Coronary artery (tissue), 2 donors: ENCODE measurements at places on chromosomes 1 and 21.

DNA sequence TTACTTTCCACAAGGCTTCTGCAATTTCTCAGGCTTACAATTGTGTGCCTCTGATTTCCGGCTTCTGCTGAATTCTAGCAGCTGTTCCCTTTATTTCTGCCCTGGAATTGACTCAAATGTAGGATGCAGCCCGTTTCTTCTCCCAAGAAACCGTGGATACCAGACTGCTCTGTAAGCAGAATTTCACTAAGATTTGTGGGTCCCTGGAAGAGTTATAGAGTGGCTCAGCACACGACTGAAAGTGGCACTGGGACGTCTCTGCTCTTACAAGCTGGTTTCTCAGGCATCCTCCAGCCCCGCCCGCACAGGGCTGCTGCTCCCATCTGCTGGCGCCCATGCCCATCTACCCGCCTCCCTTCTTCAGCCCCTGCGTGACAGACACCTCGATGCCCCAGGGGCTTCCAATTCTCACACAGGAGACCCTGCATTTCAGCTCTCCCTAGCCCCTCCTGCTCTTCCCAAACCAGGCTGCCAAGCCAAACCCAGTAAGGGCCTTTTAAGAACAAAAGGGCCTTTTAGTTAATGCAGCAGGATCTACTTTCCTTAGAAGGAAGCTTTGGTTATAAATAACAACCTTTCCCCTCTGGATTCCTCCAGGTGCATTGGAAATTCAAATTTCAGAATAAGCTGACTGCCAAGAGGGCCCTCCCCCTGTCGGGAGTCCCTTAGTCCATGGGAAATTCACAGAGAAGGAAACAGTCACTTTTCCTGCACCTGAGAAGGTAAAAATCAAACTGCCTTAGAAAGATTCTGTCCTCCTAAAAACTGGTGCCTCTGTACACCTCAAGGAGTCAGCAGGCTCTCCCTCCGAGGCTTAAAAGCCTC lies 45.4 kb upstream of the TENT5B start:
- no peak for DNase-seq

DNA sequence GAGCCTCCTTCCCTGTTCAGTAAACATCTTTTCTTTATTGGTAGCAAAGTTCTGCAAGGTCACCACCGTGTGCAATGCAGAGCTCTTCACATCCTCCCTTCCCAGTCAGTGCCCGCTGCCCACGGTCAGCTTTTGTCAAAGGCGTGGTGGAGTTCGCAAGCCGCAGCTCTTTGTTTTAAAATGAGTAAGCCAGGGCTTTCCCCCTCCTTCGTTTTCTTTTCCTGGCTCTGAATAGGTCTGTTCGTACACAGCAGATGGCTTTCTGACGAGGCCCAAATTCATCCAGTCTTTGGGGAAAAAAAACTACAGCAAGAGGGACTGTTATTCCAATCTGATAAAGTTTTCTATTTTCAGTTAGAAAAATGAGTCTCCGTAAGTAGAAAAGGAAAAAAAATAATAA lies 153.2 kb downstream of the LRIG2 start:
- no peak for DNase-seq

DNA sequence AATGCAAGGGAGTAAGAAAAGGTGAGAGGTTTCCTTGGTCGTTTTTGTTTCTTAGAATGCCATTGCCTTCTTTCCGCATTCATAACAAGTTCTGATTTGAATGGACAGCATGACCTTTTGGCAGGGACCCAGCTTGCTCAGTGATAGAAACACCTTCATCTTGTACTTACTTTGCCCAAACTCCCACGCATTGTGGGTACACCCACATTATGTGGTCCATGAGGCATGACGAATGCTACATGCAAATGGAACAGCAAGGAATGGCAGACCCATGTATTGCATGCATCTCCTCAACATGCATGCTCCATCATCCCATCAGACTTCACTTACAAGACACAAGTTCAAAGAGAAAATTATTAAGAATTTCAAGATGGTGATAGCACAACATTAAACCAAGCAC lies 102.8 kb downstream of the CDC7 start:
- no peak for DNase-seq

DNA sequence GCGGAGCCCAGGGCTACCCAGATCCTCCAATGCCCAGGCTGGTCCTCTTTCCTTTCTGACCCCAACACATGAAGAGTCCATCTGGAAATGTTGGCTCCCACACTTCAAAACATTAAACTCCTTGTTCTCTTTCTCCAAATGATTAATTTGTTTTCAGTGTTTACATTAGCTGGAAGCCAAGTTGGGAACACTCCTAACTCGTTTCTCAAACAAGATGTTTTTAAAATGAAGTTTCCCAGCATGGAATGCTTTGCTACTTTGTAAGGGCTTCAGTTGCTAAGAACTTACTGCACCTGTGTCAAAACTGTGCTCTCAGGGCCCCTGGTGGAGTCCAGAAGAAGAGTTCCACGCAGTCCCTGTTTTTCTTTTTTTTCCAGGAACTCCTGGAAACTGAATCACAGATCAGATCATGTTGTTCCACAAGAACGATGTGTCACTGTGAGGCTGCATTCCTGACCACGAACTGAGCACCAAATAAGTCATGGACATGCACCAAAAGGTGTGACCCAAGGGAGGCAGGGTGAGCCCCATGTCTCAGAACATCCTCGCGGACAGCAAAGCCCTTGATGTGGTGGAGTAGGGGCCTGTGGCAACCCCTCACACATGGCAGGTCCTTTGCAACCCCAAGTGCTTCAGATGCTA lies 257.3 kb downstream of the KCNJ6 start:
- DNase-seq = no peak

DNA sequence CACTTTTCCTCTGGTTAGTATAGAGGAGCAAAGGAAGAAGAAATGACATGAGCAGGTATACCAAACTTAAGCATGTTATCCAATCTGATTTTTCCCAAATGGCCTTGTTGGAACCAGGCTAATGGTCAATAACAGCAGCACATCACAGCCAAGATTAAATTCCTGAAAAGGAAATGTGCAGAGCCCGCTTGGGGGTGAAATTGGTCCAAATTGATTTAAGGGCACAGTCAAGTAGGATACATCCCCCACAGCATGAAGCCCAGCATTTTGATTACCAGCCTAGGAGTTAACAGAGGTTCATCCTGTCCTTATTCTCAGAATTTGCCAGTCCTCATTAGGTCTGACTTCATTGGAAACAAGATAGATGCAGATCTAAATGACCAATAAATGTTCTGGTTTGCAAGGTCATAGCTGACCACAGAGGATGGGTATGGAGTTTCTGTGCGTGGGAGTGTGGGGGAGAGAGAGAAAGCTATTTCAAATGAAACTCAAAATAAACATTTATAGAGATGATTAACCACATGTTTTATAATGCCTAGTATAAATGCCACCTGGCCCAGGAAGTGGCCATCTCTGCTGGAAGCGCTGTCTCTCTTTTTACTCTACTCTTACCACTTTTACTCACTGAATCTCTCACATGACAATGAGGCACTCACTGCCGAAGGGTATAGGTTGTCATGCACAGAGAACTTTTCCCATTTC lies 38.7 kb downstream of the RGS5 start:
- DNase-seq = no peak

- DNase-seq = no peak
Measured at GRCh38 chr1:203150511-203151297, 23.2 kb downstream of the ADORA1 start.

DNA sequence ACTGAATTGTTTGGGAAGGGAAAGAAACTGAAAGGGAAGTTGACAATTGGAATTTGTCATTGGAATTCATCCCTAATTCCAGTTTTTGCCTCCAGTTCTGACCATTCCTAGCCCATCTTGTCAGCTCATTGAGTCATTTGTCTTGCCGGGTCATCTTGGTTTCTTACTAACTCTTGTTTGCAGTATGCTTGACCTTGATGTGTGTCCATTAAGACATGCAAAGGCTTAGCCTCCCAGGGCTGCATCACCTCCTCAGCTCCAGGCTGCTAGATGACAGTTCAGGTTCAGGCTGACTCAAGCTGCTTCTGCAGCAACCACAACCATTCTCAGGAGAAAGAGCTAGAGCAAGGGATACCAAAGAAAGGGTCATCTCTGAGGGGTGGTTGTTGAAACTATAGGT lies 151.3 kb upstream of the PTGFR start:
- no peak for DNase-seq

DNA sequence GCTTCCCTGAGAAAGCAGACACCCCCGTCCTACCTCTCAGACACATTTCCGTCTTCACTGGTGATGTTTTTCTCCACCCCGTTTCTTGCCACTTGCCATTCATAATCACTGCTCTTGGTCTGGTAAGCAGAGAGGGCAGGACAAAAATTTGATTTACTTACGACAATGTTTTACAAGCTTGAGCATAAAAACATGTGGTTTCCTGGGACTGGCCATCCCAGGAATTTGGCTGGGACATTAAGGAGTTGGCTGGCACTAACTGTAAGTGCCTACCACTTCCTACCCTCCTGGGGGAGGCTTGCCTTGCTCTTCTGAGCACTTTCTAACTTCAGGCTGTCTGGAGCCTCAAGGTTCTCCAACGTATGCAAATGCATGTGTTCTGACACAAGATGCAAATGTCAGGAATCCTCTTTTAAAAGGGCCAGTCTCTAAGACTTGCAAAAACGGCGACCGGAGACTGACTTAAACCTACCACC lies 24.2 kb downstream of the ZBTB18 start:
- DNase-seq = no peak

DNA sequence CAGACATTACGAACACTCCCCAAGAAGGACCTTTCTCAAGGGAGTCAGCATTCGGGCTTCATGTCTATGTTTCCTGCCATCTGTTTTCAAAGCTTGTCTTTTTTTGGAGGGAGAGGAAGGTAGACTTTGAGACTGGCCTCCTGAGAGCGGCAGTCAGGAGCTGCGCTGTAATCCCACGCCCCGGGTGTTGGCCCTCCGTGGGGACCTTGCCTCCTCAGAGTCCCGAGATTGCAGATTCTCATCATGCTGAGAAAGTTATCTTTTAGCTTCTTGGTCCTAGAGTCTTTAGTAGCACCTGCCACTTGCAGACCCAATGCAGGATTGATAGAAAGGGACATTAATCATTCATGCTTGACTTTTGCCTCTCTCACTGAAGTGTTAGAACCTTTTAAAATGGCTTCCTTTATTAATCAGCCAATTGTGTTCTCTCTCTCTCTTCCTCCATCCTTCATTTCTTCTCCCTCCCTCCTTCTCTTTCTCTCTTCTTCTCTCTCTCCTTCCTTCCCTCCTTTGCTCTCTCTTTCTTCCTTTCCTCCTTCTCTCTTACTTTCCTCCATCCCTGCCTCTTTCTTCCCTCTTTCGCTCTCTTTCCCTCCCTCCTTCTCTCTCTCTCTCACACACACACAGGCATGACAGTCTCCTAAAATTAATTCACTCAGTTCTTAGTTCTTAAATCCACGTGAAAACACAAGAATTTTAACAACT lies 25.2 kb upstream of the GNPAT start:
- DNase-seq = no peak

- no peak for DNase-seq
Measured at GRCh38 chr1:20265250-20265649, 25.4 kb upstream of the VWA5B1 start.

DNA sequence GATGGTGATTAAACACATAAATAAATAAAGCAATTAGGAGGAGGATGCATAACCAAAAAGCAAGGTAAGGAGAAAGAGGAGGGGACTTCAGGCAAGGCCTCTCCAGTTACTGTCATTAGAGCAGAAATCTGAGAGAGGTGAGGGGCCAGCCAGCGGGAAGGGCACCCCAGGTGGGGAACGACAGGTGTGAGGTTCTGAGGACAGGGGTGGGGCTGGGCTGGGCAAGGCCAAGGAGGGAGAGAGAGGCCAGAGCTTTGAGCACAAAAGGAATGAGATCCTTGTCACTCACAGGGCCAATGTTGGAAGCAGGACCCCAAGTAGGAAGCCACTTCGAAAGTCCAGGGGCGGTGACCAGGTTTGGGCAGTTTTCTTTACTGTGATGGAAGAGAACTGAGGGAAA lies 182.2 kb upstream of the RAB4A start:
- DNase-seq = no peak

GRCh38 chr21:41280115-41280919 lies 36.3 kb upstream of the FAM3B start:
- no peak for DNase-seq

DNA sequence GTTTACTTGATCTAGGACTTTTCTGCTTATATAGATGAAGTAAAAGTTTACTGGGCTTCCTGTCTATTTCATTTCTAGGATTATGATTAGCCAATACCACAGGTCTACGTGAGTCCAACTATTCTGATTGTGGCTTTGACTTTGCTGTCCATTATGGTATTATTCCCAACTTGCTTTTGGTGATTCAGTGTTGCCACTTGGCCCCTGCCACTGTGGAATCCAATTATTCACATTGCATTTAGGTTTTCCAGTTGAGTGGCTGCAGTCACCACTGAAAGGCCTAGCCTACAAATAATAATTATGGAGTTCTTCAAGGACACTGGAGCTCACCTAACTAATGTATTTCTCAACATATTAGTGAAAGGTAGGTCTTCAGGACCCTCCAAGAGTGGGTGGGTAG lies 574.3 kb upstream of the USP24 start:
- no peak for DNase-seq

DNA sequence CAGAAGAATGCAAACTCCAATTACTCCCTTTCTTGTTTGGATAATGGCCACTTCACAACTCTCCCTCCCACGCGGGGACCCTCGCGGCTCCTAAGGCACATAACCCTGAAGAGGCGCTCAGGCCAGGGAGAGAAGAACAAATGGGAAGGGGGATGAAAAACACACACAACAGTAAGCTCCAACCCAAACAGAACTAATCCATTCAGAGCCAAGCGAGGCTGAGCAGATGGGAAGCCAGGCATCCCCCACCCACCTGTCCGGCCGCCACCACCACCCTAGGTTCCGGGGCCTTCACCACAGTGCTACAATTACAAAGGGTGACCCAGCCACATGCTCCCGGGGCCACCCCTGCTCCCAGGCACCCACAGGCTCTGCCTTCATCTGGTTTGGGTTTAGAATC lies 101.5 kb downstream of the MRPL37 start:
- no peak for DNase-seq

DNA sequence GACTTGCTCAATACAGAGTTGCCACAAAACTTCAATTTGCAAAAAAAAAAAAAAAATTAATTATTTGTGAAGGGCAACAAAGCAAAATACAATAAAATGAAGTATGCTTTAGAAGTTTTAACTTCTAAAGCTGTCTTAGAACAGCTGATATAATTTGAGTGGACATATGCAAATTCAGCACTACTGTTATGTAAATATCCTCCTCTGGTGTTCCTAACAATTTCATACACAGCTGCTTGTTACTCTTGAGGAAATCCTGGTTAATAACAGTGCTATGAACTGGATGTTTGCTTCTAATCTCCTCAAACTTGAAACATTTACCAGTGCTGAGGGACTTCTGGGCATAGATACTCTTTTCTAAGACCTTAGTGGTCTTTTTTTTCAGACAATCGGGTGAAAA lies 69.6 kb upstream of the COL24A1 start:
- DNase-seq = no peak
